Colonic mucosa (tissue), 4 donors: ENCODE measurements at places on chromosomes 16 and 17. TPM values are rescaled to one million over a fixed set of nuclear protein-coding genes. Genes with fewer than 3 reads are reported as not detected.

DNA sequence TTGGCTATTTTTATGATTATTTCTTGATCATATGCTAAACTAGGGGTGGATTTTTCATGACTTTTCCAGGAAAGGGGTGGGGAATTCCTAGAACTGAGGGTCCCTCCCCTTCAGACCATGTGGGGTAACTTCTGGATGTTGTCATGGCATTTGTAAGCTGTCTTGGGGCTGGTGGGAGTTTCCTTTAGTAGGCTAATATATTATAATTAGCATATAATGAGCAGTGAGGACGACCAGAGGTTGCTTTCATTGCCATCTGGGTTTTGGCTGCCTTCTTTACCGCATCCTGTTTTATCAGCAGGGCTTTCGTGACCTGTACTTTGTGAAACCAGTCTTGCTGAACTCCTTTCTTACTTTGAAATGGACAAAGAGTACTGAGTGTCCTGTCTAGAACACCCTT lies 40.4 kb upstream of the ABCA5 start:
- DNase-seq: no peak

LRRC46 gene
- total RNA-seq: 0.20 TPM

- DNase-seq: no peak
Measured at GRCh38 chr17:36127199-36127893, 23.7 kb downstream of the CCL4 start.

UNC45B gene
- not detected for total RNA-seq

- peak; percentile 53 for DNase-seq
Measured at GRCh38 chr17:73595479-73595878, 48.8 kb downstream of the SDK2 start.
